Dermis blood vessel endothelial cell (primary cell): ENCODE measurements at places on chromosomes 1 and 21.

DNA sequence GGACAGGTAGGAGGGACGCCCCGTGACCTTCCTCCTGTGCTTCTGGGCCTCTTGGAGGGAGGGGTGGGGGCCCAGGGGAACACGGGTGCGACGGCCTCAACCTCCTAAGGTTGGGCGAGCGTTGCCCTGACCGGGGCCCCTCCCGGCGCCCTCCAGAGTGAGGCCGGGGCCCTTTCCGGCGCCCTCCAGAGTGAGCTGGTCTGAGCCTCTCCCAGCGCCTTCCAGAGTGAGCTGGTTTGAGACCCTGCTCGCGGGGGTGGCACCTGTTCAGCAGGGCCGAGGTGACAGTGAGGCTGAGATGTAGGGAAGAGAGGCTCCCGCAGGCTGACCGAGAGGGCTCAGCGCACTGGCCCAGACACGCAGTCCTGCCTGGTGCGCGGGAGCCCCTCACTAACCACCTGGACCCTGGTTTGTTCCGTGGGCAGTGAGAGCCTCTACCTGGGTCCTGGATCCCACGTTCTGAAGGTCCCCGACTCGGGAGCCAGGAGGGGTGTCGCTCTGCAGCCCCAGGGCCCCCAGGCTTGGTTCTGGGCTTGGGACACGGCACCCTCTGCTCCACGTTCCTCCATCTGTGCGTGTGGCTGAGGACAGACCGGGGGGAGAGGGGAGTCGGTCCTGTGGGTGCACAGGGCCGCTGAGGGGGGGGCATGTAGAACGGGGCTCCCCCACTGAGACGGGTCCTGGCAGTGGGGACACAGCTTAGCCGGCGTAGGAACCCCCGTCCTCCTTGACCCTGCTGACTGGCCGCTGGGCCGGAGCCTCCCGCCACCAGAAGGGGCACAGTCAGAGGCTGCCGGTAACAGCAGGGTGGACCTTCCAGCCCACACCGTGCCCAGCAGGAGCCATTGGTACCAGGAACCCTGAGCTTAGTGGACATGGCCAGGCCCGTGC, 1.4 kb downstream of the COL6A1 start:
- DNase-seq, result no peak

GRCh38 chr1:52266507-52266906, 99.5 kb downstream of the CC2D1B start:
- no peak for DNase-seq

GRCh38 chr1:19346026-19346425, 33.9 kb downstream of the SLC66A1 start:
- no peak for DNase-seq

- peak; percentile 60 for DNase-seq
Measured at GRCh38 chr1:160161965-160162705, 10.7 kb downstream of the ATP1A4 start.

DNA sequence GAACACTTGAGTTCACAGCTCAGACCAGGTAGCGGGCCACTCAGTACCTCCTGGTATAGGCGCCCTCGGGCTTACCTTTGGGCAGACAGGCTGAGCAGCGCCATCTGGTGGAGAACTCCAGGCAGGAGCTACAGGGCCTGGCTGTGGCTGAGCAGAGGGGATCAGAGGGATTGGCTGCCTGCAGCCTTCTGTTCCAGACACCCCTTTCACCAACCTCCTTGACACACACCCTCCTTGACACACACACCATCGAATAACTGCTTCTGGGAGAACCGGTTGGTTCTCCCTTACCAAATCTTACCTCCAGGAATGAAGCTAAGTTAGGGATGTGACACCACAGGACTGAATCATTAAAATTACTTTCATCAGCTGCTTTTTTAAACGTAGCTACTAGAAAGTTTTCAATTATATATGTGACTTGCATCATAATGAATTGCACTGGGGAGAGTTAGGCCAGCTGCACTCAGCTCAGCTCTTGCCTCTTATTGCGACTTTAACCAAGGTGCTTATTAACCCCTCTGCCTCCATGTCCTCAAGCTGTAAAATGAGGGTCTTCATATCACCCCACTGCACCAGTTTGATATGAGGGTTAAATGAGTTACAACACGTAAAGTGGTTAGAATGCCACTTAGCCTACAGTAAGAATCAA, 6.6 kb downstream of the LIN28A start:
- peak; percentile 86 for DNase-seq

DNA sequence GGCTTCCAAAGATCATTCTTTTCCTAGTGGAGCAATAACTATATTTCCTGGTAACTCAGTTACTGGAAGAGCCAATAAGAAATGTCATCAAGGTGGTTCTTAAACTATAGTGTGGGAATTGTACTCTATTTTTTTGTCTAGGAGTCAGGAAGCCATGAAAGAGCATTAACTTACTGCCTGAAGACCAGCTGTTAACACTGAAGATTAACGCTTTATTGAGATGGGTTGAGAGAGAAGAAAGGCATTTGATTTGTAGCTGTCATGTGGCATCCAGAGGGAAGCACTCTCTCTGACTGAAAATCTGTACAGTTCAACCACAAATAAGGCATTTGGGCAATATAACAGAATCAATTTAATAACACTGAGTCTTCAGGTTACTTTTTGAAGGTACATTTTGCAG, 76.0 kb downstream of the DNM3 start:
- no peak for DNase-seq

DNA sequence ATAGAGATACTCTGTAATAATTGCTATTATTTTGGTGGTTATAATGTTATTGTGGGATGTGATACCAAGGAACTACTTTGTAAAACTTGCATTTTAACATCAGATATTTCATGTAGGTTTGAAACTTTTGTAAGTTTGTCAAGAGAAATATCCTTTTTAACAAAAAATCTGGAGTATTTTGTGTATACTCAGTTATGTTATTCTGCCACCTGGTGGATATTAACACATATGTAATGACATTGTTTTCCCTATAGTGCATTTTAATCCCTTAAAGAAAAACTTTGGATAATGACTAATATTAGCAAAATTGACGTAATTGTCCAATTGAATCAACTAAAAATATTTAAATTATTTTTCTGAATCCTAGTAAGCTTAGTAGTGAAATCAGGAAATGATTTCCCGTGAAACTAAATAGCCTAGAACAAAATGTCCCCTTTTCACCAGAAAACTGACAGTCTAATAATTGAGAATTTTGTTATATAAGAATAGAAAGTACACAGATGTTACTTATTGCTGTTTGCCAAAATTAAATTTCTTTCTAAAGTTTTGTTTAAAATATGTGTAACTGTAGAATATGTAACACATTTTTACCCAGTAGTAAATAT, 39.6 kb downstream of the KCTD3 start:
- peak; percentile 38 for DNase-seq

DNA sequence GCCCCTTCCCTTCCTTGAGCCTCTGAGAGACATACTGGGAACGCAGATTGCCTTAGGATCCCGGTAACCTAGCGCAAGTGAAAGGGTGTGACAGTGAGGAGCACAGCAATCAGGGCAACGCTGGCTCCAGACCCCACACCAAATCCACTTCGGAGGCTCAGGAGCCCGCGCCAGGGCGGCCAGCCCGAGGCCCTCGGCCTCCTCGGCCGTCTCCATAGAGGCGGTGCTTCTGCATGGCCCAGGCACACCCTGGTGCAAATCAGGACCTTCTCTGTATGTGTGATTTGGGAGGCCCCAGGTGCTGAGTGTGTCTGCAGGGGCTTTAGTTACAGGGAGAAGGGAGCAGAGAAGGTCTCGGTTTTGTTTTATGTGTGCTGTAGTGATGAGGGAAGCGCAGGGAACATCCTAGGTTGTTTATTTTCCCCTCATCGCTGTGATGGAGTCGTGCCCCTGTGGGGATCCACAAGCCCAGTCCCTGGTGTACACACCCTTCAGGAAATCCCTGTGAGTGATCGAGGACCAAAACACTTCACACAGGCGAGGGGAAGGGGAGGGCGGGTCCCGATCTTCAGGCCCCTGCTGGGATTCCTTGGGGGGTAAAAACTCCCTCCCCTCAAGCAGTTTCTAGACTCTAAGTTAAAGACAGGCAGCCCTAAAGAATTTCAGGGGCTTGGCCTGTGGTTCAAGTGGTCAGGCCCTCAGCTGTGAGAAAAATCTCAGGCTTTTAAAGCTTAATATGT, 9.4 kb downstream of the KIAA1614 start:
- no peak for DNase-seq

- DNase-seq, result no peak
Measured at GRCh38 chr1:102099916-102100315, 103.2 kb upstream of the OLFM3 start.

- no peak for DNase-seq
Measured at GRCh38 chr21:41294548-41295231, 21.9 kb upstream of the FAM3B start.

GRCh38 chr1:155977690-155978324, 540 bp downstream of the ARHGEF2 start:
- peak; percentile 47 for DNase-seq

DNA sequence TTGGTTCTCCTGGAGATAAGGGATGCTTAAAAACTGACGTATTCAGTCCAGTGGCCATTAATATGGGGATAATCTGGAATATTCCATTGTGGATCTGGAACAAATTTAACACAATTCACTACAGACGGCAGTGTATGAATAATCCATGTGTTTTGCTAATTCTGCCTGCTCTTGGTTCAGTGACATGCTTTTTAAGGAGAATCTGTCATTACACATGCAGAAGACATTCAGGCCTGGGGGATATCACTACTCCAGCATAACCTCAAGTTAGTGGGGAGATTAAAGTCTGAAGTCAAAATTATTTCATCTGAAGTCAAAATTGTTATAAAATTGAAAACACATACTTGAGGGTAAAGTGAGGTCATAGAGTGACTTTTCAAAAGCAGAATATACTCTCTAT, 789.3 kb downstream of the USP25 start:
- no peak for DNase-seq

GRCh38 chr1:248576260-248576980, 1.9 kb upstream of the OR2T34 start:
- no peak for DNase-seq

DNA sequence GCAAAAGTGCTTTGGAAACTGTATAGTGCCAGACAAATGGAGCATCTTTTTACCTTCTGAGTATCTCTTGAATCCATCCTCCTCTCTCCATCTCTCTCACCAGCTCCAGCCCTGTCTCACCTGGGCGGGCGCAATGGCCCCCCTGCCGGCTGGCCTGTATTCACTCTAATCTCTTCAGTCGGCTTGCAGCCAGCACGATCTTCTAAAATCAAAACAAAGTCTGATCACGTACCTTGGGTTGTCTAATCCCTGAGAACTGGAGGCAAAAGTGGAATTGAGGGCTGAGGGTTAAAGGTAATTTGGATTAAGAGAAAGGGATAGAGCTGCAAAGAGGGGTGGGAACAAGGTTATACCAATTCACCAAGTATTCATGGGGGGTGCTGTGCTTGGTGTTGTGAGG, 46.0 kb upstream of the LRRN2 start:
- DNase-seq, result no peak

DNA sequence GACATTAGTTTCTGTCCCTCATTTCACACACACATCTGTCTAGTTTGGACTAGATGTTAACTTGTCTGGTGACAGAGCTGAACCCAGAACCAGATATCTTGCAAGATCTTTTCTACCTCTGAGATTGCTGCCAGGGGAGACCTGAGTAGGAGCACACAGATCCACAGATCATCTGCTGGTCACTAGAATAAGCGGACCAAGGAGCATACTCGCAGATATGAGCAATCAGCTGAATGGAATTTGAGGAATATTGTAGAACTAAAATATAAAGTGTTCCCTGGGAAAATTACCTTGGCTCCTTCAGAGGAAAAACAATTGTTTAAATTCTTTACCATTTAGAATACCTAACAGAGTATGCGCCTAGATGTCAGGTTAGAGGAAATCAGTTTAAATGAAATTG, 90.7 kb downstream of the TNFSF18 start:
- no peak for DNase-seq

DNA sequence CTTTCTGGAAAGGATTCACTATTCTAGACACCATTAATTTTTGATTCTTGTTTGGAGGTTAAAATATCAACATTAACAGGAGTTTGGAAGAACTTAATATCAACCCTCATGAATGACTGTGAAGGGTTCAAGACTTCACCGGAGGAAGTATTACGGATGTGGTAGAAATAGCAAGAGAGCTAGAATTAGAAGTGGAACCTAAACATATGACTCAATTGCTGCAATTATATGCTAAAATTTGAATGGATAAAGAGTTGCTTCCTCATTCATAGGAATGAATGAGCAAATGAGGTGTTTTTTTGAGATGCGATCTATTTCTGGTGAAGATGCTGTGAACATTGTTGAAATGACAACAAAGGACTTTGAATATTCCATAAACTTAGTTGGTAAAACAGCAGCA, 77.9 kb upstream of the TNFSF4 start:
- DNase-seq, result no peak
